NCI-H69 (cell line): ENCODE measurements at places on chromosomes 11 and 22.

- peak; percentile 90 for DNase-seq
Measured at GRCh38 chr11:119791701-119792151, 62.7 kb upstream of the NECTIN1 start.

- DNase-seq, result no peak
Measured at GRCh38 chr22:33859311-33859710, 61.0 kb downstream of the LARGE1 start.

GRCh38 chr22:24341627-24342026, 71.0 kb downstream of the SPECC1L start:
- no peak for DNase-seq

- DNase-seq, result no peak
Measured at GRCh38 chr11:34305780-34306179, 52.0 kb downstream of the ABTB2 start.

DNA sequence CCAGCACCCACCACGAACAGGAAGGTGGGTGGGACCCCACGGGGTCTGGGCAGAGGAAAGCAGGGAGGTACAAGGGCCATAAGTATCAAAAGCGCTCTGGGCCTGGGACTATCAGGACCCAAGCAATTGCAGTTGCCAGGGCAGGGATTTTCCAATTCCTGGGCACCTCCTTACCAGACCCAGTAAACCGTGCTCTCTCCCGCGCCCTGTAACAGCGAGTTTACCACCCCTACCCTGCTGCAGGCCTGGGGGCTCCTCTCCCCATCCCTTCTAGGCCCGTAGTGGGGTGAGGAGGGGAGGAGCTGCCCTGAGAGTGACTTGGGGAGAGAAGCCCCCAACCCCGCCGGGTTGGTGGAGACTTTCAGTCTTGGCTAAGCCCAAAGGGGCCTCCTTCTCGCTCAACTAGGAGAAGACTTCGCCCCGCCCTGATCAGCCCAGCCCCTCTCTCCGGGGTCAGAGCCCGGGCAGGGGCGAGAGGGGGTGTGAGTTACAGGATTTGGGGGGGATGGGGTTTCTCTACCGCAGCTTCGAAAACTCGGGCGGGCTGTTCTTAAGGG, 5.4 kb downstream of the PAX6 start:
- DNase-seq, result no peak
